ENCODE measurements at places on chromosomes 7 and 10. TPM values are rescaled to one million over a fixed set of nuclear protein-coding genes. Genes with fewer than 3 reads are reported as not detected.

HKDC1 gene
- polyA plus RNA-seq = 0.18 TPM

SH2D4B gene
- not detected for polyA plus RNA-seq

TIMM23 gene
- 107 TPM for polyA plus RNA-seq

DNA sequence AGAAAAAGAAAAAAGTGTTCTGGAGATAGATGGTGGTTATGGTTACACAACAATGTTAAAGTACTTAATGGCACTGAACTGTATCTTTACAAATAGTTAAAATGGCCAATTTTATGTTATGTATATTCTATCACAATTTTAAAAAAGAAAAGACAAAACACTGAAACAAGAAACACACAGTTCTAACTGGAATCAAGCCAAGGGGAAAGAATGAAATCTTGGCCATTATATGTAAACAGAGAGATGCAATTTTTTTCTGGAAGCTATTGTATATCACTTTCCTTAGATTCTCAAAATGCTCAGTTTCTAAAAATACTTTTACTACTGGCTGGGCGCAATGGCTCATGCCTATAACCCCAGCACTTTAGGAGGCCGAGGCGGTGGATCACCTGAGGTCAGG, 4.1 kb downstream of the COA1 start:
- no peak for DNase-seq

GRCh38 chr10:128512767-128513166, 386.5 kb upstream of the MKI67 start:
- DNase-seq = no peak

DNA sequence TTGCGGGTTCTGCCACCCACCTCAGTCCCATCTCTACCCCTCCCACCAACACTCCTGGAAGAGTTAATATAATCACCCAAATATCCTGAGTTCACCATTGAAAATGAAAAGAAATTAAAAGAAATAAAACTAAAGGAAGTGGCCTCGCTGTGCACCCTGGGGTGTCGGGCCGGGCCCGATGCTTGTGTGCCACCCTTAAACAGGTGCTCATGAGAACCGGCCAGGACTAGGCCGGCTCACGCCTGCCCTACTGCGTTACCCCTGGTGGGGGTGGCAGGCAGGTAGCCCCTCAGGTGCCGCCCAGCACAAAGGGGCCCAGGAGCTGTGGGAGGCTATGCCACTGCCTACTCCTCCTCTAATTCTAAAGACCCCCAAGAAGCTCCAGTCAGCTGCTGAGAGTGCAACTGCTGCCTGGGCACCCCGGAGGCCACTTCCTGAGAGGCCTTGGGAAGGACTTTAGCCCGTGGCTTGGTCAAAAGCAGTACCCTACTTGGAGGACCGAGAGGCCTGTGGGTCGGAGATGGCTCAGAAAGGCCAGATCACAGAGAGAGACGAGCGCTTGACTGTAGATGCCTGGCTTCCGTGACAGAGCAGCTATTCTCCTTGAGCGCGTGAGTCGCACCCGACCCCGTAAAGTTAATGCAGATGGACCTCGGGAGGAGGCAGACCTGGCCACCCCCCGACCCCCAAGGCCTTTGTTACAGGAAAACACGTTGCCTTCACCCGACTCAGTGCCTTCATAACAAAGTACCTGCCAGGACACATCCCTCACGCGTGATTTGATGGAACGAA, 51.0 kb upstream of the PPP2R2D start:
- no peak for DNase-seq

All from BJ (cell line).